ENCODE measurements at places on chromosomes 2 and 18.

- ATAC-seq = no peak
Observed at GRCh38 chr18:48897531-48897930, 53.2 kb downstream of the SMAD7 start.

GRCh38 chr18:6941996-6942395 is 175.6 kb downstream of the LAMA1 start:
- ATAC-seq = no peak

GRCh38 chr2:237956402-237956736 is 10.4 kb upstream of the UBE2F start:
- peak; percentile 61 for ATAC-seq

GRCh38 chr2:197708331-197708730 is 3.2 kb downstream of the MARS2 start:
- no peak for ATAC-seq

GRCh38 chr2:175461839-175462238 is 280.3 kb upstream of the ATP5MC3 start:
- no peak for ATAC-seq

- peak; percentile 76 for ATAC-seq
Observed at GRCh38 chr18:9814431-9814830, 71.3 kb upstream of the TXNDC2 start.

DNA sequence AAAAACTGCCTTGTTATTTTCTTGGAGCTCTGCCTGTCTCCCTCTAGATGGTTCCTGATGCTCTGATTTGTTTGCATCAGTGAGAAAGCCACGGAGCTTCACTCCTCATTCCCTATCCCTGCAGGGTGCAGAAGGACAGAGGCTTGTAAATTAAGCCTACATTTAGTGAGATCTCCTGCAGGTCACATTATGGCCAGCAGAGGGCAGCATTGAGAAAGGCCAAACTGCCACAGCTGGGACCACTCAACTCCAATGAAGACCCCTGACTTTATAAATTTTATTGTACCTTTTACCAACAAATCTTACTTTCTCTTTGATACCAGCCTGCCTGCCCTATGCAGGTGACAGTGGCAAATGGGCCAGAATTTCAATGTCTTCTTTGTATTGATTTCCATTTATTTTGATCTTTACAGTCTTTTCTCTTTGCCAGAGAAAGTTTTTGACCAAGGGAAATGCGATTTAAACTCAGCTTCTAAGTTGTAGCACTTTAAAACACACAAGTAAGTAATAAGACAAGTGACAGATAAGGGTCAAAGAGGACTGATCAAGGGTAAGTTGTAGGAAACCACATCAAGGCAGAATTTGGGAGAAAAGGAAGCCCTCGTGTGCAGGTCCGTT is 1029.1 kb upstream of the KLHL29 start:
- no peak for ATAC-seq

DNA sequence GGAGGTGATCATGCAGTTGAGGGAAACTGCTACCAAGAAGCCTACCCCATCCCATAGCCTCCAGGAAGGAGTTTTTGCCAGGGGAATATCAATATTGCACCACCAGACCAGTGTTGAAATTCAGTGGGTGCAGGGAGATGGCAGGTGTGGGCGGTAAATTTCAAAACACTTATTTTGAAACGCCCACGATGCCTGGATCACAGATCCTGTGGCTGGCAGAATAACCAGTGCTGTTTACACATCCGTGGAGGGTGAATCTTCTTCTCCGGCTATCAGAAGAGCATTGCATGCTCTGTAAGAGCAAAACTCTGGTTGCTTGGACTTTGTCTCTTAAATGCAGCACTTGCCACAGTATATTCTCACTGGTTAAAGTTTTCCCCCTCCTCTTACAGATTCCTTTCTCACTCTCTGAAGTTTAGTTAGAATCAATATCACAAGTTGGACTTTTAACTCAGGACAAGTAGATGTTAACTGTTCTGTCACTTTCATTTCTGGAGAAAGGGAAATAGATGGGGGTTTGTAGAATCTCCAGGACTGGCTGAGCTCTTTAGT is 70.5 kb upstream of the ZCCHC2 start:
- ATAC-seq = no peak

GRCh38 chr18:48365965-48366364 is 43.2 kb downstream of the ZBTB7C start:
- no peak for ATAC-seq

DNA sequence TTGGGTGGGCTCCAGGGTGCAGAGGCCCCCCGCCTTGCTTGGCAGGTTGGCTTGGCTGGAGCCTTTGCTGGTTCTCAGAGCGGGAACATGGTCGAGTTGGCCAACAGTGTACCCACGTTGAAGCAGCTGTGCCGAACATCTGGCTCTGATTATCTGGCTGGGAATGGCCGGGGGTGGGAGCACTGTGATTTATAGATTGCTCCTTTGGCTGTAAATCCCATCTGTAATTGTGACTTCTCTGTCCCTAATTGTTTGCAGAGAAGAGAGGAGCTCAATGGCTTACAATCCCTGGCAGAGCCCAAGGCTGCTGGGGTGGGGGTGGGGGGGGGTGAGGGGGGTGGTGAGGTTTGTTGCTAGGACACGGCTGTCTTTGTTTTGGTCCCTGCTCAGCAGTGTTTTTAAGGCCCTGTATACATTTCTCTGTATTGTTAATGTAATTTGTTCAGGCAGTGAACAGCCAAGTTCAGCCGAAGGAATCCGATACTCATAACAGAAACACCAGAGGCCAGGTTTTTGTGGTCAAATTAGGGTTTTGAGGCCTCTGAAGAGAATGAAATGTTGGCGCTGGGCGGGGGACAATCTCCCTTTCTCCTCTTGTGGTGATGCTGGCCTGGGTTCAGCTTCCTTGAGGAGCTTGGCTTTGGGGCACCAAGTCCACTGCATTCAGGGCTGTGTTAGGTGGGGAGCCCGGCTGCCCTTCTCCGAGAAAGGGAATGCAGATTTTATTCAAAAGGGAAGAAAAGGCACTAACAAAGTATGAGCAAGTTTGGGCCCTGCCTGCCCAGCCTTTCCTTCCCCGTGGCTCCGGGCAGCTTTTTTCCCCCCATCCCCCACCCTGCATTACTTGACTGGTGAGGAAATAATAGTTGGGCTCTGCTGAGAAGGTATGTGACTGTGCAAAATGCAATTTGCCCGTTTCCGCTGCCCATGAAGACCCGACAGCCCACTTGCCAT is 82.5 kb downstream of the TCF7L1 start:
- ATAC-seq = peak; percentile 94

GRCh38 chr18:49655266-49656072 is 93.6 kb downstream of the LIPG start:
- ATAC-seq = no peak

DNA sequence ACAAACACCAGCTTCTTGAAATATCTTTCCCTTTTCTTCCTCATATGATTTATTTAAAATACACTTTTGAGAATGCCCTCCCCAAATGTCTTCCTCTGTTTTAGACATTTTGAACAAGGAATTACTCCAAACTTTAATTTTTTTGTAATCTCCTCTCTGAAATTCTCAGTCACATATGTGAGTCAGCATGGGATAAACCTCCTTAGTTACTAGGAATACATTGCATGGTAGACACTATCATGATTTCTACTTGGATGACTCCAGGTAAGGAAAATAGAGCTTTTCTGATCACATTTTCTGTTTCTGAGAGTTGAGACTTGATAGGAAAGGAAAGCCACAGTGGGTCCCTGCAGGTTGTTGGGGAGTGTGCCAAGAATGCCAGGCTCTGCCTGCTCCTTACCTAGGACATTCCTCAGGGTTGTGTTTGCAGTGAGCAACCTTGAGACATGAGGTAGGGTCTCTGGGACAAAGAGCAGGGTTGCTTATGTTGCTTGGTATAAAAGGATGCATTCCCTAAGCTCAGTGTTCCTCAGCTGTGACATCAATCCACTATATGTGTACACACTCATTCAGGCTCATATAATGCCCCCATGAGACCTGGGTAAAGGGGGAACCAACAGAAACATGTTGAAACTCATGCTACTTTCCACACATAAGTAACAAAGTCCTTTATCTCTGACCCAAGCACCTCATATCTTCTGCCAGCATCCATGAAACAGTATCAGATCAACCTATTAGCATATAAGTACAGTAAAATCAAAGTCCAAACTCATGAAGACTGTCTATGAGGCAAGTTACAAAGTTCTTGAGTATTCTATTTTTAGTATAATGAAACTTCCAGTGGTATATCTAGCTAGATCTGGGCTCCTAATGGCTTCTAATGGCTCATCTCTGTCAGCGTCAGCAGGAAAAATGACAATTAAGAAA is 112.8 kb upstream of the SCN1A start:
- ATAC-seq = peak; percentile 44

DNA sequence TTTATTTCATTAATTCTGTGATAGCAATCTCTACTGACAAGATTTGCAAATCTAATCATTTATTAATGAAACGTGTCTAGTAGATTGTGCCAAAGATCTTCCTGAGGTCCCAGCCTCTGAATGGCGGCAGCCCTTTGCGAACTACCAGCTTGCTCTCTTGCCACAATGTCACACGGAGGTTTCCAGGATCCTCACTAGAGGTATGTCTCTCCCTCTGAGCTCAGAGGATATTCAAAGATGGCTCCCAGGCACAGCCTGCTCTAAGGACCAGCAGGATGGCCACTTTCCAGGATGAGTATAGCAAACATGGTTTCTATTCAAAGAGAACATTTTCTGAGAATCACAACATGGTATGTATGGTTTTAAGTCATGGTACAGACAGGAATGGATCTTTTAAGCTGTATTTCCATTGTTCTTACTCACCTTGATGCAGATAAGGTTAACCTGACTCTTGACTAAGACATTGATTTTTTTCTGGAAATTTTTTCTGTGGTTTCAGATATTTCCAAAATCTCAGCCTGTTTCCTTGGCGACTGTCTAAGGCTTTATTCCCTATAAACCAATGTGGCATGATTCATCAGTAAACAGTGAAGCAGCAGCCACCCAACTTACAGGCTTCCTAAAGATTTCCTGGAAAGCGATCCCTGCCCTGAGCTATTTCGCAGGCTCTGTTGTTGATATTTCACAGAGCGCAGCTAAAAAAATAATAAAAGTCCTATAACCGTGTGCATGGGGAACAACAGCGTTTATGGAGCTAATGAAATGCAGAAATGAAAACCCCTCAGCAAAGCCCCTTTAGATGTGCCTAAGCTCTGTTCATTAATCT is 54.1 kb upstream of the KLF7 start:
- peak; percentile 71 for ATAC-seq

- ATAC-seq = no peak
Observed at GRCh38 chr2:32523686-32524085, 104.2 kb upstream of the TTC27 start.

GRCh38 chr2:205708231-205708631 is 25.9 kb downstream of the NRP2 start:
- no peak for ATAC-seq

DNA sequence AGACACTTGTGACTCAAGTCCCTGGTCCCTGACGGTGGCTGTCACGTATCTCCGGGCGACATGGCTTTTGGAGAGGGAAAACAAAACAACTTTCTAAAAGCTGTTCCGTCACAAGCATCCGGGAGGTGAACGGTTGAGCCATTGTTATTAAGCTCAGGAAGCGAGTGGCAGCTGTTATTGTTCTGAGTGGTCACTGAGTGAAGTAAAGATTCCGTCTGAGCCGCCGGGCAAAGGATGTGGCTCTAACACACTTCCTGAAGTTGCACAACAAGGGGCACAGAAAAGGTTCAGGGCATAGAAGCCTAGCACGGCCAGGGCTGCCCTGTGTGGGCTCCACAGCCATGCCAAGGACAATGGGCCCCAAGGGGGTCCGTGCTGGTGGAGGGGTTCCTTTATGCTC is 24.3 kb downstream of the INPP5D start:
- ATAC-seq = no peak

- ATAC-seq = no peak
Observed at GRCh38 chr18:58761241-58761969, 90.1 kb downstream of the MALT1 start.

DNA sequence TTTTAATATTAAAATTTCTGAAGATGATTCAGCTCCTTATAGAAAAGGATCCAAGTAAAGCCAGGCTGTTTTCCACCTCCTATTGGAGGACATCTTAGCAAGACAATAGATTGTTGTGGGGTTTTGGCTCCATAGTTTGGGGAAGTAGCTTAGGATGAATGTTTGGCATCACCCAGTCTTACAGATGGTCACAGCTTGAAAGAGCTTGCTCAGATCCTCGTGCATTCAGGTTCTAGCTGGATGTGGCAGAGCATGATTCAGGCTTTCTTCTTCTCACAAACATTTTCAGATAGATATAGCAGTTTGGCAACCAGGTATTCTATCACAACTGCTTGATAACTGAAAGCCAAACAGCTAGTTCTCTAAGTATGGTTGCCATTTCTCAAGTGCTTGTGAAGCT is 23.6 kb upstream of the PDCL3 start:
- no peak for ATAC-seq

DNA sequence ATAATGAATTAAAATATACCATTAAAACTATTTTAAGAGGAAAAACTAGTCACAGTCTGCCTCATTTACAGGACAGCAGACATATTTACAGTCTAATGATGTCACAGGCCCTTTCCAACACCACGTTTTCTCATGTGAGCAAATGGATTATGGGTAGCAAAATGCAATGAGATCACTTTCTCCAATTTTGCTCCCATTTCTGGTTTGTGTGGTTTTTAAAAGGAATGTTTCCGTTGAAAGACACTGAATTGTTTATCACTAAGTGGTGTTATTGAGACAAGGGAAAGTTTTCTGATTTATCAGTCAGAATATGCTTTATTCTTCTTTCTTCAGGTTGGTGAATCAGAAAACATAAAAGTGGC is 11.4 kb upstream of the NR4A2 start:
- no peak for ATAC-seq

GRCh38 chr2:96535331-96535730 is 1.2 kb upstream of the ARID5A start:
- no peak for ATAC-seq

GRCh38 chr2:191049728-191050639 is 36.0 kb upstream of the STAT1 start:
- ATAC-seq = peak; percentile 53

DNA sequence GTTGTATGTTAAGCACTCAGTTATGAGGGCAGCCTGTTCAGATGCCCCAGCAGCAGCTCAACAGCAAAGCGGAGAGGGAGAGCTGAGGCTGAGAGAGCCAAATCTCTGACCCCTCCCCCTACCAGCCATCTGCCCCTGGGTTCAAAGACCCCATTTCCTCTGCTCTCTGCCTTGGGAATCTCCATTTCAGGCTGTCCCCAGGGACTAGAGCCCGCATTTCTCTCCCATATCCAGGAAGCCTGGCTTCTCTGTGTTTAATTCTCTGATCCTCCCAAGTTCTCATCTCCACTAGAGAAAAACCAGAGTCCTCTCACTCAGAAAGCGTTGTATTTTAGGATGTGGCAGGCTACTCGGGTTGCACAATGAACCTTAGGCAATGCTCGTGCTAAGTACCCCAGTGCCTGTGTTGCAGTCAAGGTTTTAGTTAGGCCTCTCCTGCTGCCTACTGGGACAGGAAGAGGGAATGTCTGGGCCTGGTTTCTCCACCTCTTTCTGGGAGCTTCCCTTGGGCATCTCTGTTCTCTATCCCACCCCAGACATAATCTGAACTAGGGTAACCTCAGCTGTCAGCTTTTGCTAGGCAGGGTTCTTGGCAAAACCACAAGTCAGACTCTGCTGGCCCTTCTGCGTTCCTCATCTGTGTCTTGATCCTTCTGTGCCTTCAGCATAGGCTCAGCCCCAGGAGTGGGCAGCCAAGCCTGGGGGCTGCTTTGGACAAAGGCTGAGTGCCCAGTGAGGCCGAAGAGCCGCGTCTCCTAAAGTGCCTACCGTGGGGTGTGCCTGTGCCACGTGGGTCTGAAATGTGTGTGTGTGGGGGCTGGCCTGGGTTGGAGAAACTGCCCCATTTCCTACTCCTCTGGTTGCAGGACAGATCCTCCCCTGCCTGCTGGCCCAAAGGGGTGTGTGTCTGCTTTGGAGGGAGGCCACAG is 96.8 kb downstream of the STPG4 start:
- peak; percentile 18 for ATAC-seq

GRCh38 chr2:42789751-42790150 is 2.6 kb downstream of the HAAO start:
- no peak for ATAC-seq

Data from SK-N-SH treated with all-trans-retinoic acid at 6 μM for 48 hours (cell line).